ENCODE measurements at places on chromosomes 3 and 15.

GRCh38 chr3:149553781-149554451 lies 79.4 kb downstream of the TM4SF4 start:
- no peak for DNase-seq

- DNase-seq = no peak
These were observed 49.1 kb downstream of the CCK start for GRCh38 chr3:42216931-42217333.

- no peak for DNase-seq
These were observed 209.0 kb downstream of the NEK10 start for GRCh38 chr3:27160146-27160545.

- no peak for DNase-seq
These were observed 6.8 kb upstream of the TSC22D2 start for GRCh38 chr3:150401285-150401684.

GRCh38 chr3:38992117-38992760 lies 59.5 kb downstream of the SCN11A start:
- DNase-seq = no peak

DNA sequence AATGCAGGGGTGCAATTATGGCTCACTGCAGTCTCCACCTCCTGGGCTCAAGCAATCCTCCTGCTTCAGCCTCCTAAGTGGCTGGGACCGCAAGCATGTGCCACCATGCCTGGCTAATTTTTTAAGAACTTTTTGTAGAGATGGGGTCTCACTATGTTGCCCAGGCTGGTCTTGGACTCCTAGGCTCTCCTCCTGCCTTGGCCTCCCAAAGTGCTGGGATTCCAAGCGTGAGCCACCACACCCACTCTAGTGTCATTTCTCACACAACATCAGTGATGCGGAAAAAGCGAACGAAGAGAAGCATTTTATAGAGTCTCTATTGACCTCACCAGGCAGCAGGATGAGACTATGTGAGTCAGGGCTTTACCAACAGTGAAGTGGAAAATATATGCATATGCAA lies 137.7 kb downstream of the PLD1 start:
- DNase-seq = no peak

GRCh38 chr3:20040548-20041196 lies 426 bp downstream of the KAT2B start:
- DNase-seq = peak; percentile 45

DNA sequence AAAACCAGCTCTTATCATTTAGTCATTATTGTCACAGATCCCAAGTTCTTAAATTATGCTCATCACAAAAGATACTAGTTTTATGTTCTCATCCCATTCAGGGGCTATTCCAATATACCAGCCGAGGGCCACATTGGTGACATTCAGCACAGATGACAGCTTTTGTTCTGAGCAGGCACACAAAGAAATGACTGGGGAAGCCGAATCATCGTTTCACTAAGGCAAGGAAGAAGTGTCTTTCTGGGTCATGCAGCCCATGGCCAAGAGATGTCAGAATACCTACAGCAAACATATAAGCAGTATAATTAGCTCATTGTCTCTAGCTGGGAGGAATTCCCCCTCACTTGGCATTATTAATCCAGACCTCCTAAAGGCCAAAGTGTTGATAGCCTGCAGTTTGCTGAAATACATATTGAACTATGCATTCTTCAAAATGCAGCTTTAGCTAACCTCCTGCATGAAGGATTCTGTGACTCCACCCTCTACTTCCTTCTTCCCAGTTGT lies 100.2 kb downstream of the CNTN4 start:
- DNase-seq = no peak

- no peak for DNase-seq
These were observed 537.5 kb upstream of the CCDC54 start for GRCh38 chr3:106839576-106840280.

DNA sequence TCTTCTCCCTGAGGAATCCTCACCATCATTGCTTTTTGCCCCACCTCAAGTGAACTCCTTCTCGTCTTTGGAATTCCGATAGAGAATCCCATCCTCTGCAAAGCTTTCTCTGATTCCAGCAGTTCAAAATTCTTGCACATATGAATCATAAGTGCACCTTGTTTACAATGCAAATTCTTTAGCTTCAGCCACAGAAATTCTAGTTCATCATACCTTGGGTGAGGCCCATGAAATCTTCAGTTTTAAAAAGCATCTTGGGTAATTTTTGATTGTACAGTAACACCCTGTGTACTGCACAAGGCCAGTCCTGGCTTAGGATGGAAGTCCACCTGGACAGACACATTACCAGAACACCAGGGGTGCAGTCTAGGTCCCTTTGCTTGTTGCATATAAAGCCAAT lies 30.8 kb downstream of the MDFIC2 start:
- DNase-seq = no peak

GRCh38 chr3:88882121-88882520 lies 225.3 kb upstream of the EPHA3 start:
- DNase-seq = no peak

DNA sequence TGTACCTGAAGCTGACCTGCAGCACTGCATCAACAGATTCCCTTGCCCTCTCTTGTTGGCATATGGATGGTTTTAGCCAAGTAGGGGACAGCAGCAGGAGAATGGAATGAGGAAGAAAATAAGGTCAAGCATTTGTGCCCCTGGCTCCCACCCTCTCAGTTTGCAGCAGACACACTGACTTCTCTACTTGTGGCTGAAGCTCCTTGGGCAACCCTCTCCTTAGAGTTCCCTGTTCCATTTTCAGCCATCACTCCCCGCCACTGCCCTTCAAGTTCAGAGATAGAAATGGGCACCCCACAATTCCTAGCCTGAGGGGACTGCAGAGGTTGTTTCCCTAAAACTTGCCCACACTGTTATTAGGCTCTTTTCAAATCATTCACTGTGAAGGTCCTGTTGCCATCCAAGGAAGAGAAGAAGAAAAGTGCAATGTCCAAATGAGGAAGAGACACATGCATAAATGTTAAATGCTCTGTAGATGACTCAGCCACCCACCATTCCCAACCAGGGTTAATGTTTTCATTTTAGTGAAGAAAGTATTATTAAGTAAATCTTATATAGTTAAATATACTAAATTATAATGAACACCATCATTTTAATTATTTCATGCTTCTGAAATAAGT lies 295.9 kb upstream of the UBE2E2 start:
- DNase-seq = no peak

- DNase-seq = no peak
These were observed 31.5 kb downstream of the NGLY1 start for GRCh38 chr3:25751725-25752124.

GRCh38 chr3:190722181-190722905 lies 140.2 kb downstream of the GMNC start:
- DNase-seq = no peak

DNA sequence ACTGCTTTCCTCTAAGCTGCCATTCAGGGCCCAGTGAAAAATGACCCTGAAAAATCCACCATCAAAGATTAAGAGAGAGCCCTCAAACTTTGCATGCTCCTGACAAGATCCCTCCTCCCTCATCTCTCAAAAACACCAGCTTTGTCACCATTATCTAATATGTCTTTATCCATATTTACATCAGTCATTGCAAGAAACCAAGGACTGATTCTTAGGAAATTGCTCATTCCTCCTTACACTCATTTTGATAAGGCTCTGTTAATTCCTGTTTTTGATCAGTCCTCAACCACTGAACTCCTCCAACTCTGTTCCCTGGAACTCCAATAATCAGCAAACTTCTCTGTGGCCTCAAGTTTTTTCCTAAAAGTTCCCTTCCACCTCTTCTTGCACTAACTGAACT lies 51.8 kb downstream of the CD200 start:
- no peak for DNase-seq

GRCh38 chr15:81337713-81338157 lies 13.8 kb upstream of the STARD5 start:
- DNase-seq = no peak

DNA sequence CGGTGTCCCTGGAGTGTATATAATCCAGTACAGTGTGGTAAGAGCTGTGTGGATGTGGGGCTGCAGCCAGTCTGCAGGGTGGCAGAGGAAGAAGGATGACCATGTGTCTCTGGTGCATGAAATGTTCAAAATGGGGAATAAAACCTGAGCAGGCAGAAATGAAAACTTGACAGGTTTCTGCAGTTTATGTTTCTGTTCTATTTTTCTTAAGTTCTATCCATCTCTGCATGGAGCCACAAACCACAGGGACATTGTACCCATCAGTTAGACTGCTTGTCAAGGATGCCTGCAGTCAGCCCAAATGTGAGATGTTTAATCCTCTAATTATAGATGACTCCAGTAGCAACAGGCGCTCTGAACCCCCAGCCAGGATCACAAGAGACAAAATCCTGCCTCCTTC lies 216.7 kb downstream of the IL20RB start:
- no peak for DNase-seq

DNA sequence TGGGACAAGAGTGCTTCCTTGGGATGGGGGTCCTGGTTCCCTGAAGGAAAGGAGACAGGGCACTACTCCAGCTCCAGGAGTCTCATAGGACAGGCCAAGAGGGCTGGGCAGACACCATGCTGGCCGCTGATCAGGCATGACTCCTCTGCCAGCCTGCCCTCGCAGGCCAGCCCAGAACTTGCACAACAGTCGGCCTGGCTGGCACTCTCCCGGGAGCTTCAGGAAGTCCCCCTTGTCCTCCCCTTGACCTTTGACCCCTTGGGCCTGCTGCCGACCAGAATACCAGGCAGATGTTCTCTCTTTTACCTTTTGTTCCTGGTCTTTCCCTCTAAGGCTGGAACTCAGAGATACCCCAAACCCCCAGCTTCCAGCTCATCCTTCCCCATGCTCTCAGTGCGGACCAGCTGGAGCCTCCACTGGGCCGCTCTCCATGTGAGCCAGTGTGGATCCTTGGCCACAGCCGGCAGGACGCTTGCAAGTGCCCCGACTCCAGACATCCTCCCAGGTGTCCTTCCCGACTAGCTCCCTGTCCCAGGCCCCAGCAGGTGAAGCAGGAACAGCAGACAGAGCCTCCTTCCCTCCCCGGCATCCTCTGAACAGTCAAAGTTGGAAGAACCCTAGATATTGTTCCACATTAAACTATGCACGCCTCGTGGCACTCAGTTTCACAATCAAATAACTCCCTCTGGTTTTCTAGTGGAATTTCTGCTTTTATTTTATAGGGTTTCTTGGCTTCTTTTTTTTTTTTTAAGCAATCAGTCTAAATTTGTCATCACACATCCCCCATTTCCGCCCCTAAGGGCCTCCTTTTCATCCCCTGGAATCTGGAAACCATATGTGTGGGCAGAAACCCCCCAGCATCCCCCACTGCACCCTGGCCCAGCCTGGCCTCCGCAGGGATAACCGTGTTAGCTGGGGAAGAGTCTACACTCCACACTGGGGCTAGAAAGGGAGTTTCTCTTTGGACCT lies 15.7 kb downstream of the VPS18 start:
- DNase-seq = no peak

DNA sequence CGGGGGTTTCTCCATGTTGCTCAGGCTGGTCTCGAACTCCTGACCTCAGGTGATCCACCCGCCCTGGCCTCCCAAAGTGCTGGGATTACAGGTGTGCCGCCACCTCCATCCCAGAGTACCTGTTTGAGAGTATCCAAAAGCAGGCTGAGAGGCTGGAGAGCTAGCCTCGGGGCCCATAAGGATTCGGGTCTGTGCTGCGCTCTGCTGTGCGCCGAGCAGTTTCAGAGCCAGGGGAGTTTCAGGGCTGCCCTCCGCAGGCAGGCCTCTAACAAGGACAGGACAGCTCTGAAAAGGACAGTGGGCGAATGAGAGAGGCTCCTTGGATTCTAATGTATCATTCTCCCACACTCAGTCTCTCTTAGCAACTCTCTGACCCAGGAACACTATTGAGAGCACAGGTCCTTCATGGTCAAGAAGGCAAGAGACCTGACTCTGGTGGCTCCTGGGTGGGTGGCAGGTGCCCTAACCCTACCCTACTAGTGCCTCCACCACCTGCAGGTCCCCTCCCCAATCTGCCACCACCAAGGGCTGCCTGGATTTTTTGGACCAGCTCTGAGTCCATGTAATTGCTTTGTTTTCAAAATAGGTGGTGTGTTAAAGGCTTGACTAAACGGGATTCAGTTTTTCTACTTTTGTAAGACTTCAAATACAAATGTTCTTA lies 27.8 kb downstream of the MAGEF1 start:
- no peak for DNase-seq

GRCh38 chr3:128879991-128880390 lies 571 bp downstream of the ACAD9 start:
- no peak for DNase-seq

DNA sequence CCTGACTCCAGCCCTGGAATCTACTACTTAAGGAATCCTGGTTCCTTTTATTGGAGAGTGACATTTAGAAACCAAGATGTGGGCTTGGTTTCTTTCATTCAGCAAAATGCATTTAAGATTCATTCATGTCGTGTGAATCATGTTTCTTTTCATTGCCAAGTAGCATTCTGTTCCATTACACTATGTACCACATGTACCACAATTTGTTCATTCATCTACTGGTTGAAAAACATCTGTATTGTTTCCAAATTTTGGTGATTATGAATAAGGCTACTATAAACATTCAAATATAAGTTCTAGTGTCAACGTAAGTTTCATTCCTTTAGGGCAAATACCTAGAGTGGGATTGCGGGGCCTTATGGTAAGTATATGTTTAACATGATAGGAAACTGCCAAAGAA lies 264.2 kb downstream of the VPS13C start:
- DNase-seq = no peak

- no peak for DNase-seq
These were observed 62.4 kb upstream of the GOLGA6B start for GRCh38 chr15:72592097-72592496.

DNA sequence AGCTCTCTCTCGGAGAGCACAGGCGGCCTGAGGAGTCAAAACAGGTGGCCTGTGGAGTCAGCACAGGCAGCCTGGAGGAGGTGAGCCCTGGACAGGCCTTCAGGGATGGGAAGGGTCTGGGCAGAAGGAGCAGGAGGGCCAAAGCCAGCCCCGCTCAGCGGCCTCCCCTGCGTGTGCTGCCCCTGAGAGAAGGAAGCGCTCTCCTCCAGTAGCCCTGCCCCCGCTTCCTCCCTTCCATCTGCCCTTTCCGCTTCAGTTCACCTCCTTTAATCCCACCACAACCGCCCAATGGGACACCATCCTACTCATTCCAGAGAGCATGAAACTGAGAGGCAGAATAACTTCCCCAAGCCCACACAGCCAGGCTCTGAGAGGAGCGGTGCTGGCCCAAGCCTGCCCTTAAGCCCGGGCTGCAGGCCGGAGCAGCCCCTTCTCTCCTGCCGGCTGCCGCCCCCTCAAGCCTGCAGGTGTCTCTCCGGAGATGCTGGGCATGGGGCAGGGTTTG lies 3.2 kb upstream of the NR2E3 start:
- DNase-seq = no peak

GRCh38 chr3:58580826-58581327 lies 3.7 kb upstream of the FAM107A start:
- no peak for DNase-seq

DNA sequence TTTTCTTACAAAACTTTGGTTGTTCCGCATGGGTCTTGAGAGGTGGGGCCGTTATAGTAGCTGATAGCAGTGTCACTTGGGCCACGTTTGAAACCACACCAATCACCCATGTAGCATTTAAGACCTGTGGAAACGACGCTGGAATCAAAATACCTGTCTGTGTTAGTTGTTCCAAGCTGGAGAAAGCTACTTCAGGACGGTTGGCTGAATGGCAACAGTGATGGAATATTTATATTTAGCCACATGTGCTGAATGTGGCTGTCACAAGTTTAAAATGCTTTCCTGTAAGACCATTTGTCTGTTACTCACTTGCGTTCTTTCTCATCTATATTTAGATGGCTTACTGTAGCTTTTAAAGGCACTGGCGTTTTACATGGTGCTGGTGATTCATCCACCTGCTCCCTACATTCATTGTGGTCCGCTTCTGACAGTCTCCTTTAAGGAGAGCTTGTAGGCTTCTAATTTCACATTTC lies 1.4 kb downstream of the DNAJA4 start:
- DNase-seq = no peak

All from stimulated activated CD8-positive, alpha-beta memory T cell treated with anti-CD3 and anti-CD28 coated beads, Interleukin-15, amount 100 ng/mL, for 4 hours (primary cell).